ENCODE measurements at places on chromosomes 12 and 14. TPM values are rescaled to one million over a fixed set of nuclear protein-coding genes. Genes with fewer than 3 reads are reported as not detected.

Gene IL31
- not detected for total RNA-seq

DNA sequence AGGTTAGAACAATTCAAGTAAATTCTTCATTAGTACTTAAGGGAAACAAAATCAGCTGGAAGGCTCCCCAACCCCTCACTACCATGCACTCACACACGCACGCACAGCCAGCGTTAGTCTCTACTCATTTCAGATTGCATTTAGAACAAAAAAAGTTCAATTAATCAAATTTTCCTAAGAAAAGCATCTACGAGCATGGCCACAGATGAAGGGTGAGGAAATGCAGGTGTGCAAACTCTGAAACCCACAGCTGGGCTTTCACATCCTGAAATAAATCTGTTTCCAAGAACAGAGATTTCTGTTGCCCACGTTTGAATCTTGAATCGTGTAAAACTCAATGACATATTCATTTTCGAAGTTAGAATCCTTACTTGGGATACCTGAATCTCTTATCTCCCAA is 62.6 kb downstream of the SEL1L start:
- no peak for DNase-seq

DNA sequence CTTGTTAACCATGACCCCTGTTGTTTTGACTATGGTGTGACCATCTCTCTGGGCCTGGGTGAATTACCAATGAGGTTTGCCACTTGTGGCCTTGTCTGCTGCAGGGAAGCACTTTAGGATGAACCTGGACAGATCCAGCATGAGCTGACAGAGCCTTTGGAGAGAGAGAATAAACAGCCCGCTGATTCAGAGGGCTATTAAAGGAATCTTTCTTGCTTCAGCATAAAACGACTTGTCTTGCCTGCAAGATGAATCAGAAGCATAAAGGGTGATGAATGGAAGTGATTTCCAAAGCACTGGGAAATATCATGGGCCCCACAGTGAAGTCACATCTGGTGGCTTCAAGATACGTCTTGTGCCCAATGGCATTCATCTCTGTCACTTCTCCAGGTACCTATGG is 69.0 kb upstream of the WSCD2 start:
- no peak for DNase-seq

DNA sequence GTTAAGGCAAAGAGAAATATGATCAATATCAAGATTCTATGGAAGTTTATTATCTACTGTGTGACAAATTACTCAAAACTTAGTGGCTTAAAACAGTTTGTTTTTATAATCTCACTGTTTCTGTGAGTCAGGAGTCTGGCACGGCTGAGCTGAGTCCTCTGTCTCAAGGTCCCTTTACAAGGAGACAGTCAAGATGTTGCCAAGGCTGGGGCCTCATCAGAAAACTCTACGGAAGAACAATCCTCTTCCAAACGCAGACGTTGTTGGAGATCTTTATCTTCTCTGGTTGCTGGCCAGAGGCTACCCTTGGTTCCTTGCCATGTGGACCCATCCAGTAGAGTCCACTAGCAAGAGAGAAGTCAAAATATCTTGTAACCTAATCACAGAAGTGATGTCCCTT is 100.6 kb upstream of the CCND2 start:
- no peak for DNase-seq

- peak; percentile 68 for DNase-seq
Measured at GRCh38 chr14:54776361-54777001, 126.1 kb downstream of the GCH1 start.

Data from mucosa of descending colon (tissue), 3 donors.